M059J (cell line): ENCODE measurements at places on chromosomes 5 and 9.

DNA sequence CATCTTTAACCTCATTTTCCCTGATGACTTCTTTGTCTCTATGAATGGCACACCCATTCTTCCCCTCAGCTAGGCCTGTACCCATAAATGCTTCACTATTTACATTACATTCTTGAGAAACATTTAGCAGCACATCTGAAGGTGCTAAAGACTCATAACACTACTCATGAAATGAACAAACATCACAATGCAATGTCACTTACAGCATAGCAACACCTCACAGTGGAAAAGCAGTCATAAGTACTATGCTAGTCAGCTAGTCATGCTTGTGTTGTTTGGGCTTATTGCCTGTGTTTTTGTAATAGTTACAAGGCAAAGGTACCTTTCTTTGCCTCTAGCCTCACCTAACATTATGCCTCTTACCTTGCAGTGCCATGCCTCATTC lies 228.9 kb downstream of the KIAA0825 start:
- DNase-seq, result no peak

GRCh38 chr5:78666041-78666444 lies 17.5 kb upstream of the LHFPL2 start:
- DNase-seq, result no peak

DNA sequence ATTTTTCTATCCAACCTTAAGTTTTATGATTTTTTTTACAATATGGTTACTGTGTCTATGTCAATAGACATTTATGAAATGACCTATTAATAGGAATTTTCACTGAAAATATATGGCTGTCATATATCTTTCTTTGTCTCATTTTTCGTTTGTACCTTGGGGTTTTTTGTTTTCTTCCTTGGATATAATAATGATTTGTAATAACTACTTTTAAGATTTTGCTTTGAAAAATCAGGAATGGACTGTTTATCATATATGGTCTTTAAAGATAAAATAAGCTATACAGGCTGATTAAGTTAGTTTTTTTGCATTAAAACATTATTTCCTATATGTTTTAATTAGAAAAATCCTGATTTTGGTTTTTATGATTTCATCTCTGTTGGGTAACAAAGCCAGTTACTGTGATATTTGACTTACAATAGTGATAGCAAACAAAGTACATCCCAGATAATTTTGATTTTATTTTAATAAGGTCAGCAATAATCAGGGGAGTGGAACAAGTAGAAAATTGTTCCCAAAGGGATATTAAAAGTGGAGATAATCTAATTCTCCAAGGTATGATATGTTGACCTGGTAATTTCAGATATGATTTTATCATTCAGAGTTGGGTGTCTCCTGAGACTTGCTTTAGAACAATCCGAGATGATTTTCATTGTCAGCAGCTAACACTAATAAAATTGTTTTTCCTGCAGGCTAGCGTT lies 10.3 kb downstream of the NR4A3 start:
- DNase-seq, result no peak

GRCh38 chr5:178149199-178149932 lies 4.3 kb downstream of the NHP2 start:
- DNase-seq, result no peak

GRCh38 chr9:112969730-112970129 lies 42.3 kb downstream of the ZNF883 start:
- DNase-seq, result no peak

DNA sequence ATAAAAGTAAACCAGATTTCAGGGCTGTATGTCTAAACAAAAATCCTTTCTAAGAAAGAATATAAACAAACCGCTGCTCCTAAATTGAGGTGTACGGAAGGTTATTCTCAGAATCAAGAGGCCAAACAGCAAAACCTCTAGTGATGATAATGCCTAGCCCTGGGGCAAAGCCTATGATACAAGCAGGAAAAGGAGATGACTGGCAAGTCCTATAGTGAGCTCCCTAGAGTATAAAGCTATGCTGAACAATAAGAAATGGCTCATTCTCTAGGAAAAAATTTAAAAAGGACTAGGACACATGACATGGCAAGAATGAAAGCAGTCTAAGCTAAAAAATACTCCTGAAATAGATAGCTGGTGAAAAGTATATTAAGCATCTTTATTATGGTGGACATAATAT lies 187.1 kb downstream of the BNC2 start:
- peak; percentile 38 for DNase-seq

DNA sequence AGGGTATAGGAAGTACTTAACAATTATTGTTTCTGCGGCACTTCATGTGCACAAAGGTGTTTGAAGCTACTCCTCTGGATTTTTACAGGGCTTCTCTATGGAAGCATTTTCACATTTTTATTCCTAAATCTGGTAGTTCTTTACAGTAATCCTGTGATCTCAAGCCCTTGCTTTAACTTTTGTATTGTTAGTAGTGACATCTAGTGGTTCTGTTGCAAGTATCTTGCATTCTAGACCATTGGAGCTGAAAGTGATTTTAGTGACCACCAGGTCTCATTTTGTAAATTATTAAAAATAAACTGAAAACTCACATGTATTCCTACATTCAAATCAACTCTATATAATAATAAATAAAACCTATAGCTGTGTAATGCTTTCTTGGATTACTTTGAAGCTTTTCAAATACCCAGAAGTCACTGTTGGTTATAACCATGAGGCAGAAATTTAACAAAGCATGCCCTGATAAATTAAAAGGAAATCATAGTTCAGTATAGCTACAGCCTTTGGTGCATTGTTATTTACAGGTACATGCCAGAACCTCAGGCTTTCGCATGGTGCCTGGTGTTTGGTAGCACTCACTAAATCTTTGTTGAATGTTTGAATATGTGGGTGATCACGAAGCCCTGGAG lies 18.9 kb downstream of the RPS23 start:
- DNase-seq, result peak; percentile 18

- no peak for DNase-seq
Measured at GRCh38 chr9:71544464-71544863, 223.8 kb downstream of the CEMIP2 start.

DNA sequence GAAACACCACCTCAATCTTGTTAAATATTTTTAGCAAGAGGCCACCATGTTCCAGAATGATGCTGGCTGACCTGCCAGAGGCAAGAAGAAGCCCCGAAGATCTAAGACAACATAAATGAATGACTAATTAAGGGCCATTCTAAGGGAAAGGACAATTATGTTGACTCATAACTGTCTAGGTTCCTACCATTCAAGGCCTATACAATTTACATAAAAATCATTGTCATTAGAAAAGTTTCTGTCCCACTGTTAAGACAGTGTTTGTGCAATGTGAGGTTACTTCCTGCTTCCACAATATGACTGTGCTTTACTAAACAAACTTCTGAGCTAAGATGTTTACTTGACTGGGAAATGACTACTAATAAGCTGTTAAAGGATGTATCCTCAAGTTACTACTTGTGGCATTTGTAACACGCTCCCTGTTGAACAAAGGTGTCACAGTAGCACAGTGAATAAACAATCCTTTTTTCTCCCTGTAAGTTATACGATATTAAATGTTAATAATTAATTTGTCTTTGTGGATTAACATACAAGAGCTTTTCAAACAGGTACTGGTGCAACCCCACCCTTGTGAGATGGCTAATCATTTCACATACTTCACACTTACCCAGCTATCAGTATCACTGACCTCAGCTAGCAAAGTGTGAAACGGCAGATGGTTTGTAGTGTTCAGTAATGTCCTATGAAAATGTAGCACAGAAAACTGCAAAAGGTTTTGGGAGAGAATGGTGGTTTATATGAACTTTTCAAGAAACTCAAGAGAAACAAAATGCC lies 195.8 kb downstream of the EFNA5 start:
- peak; percentile 61 for DNase-seq

DNA sequence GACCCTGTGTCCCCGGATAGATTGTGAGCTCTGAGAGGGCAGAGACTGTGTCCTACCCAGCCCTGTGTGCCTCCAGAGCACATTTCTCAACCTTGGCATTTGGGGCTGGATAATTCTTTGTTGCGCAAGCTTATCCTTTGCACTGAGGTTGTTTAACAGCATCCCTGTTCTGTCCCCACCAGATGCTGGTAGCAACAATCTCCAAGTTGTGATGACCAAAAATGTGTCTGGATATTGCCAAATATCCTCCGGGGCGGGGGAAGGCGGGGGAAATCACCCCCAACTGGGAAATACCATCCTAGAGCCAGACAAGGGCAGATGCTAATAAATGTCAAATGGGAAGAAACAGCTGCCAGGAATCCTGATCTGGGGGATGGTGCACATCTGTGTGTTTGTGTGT lies 24.0 kb upstream of the TNIP1 start:
- no peak for DNase-seq

- no peak for DNase-seq
Measured at GRCh38 chr5:89972901-89973300, 436.7 kb downstream of the CETN3 start.

GRCh38 chr9:82010711-82011110 lies 22.1 kb downstream of the SPATA31D1 start:
- DNase-seq, result no peak

DNA sequence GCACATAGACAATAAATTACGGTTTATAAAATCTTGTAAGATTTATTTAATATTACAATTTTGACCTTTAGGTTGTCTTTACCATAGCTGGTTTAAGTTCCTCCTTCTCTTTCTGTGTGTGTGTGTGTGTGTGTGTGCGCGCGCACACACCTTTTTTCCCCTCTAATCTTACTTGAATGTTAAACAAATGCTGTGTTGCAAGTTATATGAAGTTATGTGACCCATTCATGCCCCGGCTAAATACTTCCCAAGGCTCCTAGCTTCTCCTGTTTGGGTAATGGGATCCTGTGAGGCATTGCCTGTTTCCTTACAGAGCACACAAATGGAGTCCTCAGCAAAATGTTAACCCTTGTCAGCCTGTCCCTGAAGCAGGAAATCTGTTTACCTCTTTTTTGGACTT lies 125.6 kb upstream of the ZNF608 start:
- DNase-seq, result no peak

DNA sequence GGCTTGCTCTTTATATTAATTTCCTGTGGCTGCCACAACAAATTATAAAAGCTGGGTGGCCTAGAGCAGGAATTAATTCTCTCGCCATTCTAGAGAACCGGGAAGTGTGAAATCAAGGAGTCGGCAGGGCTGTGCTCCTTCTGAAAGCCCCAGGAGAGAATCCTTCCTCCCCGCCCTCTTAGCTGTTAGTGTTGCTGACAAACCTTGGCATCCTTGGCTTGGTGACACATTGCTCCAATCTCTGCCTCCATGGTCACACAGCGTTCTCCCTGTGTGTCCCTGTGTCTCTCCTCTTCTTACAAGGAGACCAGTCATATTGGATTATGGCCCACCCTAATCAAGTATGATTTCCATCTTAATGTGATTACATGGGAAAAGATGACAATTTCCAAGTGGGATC lies 55.9 kb upstream of the NEURL1B start:
- no peak for DNase-seq

- no peak for DNase-seq
Measured at GRCh38 chr5:134398609-134399155, 13.0 kb downstream of the CDKN2AIPNL start.

GRCh38 chr5:96012399-96012798 lies 50.7 kb upstream of the ELL2 start:
- no peak for DNase-seq

- no peak for DNase-seq
Measured at GRCh38 chr9:31236344-31236743, 1148.1 kb upstream of the ACO1 start.

DNA sequence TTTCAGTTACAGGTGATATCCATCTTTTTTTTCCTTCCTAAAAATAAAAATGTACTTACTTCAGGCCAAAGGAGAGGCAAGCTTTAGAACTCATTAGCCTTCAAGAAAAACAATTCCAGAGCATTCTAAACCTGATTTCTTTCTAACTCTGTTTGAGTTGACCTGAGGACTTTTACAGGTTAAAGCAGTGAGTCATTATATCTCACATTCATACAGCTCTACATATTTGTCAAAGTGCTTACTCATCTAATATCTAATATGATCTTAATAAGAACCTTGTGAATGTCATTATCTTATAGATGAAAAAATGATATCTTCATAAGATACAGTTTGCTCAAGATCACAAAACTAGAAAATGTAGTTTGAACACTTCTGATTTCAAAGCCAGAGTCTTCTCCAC lies 149.2 kb upstream of the CDKN2B start:
- no peak for DNase-seq

DNA sequence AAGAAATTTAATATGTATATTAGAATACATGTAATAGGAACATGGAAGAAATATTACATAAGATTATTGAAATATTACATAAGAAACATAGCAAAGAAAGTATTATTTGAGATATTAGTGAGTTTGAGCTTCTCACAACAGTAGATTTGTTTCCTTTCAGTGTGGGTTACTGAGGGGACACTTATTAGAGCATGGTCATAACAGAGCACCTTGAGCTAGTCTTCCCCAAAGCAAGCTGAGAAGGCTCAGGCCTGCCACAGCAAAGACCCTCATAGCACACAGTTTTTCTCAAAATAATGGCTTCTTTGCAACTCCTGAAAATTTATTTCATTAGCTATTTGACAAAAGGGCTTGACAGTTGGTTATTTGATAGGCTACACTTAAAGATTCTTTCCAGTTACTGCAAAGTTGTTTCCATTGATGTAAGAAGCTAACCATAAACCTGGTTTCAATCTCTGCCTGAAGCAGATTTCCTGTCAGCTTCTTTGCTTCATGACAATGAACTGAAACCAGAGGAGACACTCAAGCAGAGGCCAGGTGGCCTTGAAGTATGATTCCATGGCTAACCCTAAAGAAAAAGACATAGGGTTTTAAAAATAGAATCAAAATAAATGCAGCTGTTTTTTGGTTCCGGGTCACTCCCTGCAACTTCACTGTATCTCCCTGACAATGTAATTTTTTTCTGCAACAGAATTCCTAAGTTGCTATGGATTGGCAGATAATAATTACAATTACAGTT lies 68.6 kb downstream of the ERMP1 start:
- no peak for DNase-seq

- peak; percentile 95 for DNase-seq
Measured at GRCh38 chr5:172868924-172869591, 35.0 kb downstream of the ERGIC1 start.

GRCh38 chr5:159663986-159664385 lies 252.3 kb upstream of the ADRA1B start:
- DNase-seq, result no peak

GRCh38 chr5:36590513-36591286 lies 15.7 kb upstream of the SLC1A3 start:
- DNase-seq, result no peak

- DNase-seq, result no peak
Measured at GRCh38 chr5:4989118-4989517, 151.0 kb upstream of the ADAMTS16 start.

DNA sequence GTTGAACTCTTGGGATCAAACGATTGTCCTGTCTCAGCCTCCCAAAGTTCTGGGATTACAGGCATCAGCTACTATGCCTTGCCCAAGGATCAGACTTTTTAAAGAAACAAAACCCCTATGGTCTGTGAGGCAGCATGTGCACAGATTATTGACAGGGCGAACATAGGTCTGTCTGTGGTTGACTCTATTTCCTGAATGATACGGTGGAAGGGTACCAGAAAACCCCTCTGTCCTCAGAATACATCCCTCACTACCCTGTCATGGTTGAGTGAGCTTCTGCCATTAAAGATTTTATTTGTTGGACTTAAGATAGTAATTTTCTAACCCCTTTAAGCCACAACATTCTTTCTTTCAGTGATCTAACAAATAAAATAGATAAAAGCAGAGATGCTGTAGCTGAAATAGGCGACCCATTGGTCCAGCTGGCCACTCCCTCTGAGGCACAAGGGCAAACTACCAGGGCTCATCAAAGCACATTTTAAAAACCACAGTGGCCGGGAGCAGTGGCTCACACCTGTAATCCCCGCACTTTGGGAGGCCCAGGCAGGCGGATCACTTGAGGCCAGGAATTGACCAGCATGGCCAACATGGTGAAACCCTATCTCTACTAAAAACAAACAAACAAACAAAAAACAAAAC lies 84.9 kb upstream of the ANKRD55 start:
- DNase-seq, result no peak

- DNase-seq, result no peak
Measured at GRCh38 chr5:133534566-133534965, 77.8 kb downstream of the FSTL4 start.
